ENCODE measurements at places on chromosomes 5 and 9.

- no peak for DNase-seq
These were observed 40.7 kb downstream of the TIMD4 start for GRCh38 chr5:156922207-156922792.

DNA sequence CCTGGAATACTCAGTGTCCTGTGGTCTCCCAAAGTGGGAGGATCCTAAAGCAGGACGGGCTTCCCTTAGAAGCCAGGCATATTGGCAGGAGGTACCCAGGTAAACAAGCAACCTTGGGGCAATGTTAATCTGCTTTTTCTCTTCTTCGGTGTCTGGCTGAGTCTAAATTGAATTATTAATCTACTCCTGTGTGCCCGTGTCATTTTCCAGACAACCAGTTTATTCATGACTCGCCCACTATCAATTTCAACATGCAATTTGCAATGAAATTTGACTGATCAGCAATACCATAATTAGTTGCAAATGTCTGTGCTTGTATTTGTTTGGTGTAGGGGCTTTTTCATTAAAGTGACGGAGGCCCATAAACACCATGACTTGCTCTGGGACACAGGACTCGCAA lies 32.9 kb upstream of the JADE2 start:
- DNase-seq = no peak

DNA sequence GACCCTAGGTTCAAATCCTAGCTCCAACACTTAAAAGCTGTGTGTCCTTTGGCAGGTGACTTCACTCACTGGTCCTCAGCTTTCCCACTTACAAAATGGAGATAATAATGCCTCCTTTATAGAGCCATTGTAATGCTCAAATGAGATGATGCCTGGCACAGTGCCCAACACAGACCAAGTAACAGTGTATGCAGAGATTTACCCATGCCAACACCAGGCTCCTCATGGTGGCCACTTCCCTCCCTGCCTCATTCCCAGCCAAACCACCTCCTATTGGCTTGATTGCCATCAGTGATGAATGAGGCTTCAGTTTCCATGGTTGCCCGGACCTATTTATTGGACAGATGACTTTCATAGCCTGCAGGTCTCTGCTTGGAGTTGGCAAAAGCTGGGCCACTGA lies 469.4 kb downstream of the CDK5RAP2 start:
- no peak for DNase-seq

DNA sequence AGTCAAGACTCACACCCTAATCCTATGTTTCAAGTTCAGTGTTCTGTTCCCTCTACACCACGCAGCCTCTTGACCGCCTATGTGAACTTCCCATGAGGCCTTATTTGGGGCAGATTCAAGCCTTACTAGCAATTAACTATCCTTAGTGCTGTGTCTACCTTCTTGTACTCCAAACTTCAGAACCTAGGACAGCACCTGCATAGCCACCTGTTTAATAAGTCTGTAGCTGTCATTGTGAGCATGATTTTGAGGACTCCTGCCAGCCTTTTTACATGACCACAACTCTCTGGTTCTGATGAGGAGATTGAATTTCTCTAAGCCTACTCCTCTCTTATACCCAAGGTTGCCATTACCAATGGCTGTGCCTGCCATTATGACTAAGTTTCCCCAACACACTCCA lies 50.8 kb upstream of the PCSK1 start:
- DNase-seq = no peak

GRCh38 chr9:89422151-89422975 lies 75.5 kb downstream of the SEMA4D start:
- no peak for DNase-seq

- no peak for DNase-seq
These were observed 153.5 kb downstream of the TTLL11 start for GRCh38 chr9:121939643-121940042.
